ENCODE measurements at places on chromosomes 16 and 17. TPM values are rescaled to one million over a fixed set of nuclear protein-coding genes. Genes with fewer than 3 reads are reported as not detected.
A peak's percentile ranks its signal among the peaks of the same experiment; 100 is the strongest.

DNA sequence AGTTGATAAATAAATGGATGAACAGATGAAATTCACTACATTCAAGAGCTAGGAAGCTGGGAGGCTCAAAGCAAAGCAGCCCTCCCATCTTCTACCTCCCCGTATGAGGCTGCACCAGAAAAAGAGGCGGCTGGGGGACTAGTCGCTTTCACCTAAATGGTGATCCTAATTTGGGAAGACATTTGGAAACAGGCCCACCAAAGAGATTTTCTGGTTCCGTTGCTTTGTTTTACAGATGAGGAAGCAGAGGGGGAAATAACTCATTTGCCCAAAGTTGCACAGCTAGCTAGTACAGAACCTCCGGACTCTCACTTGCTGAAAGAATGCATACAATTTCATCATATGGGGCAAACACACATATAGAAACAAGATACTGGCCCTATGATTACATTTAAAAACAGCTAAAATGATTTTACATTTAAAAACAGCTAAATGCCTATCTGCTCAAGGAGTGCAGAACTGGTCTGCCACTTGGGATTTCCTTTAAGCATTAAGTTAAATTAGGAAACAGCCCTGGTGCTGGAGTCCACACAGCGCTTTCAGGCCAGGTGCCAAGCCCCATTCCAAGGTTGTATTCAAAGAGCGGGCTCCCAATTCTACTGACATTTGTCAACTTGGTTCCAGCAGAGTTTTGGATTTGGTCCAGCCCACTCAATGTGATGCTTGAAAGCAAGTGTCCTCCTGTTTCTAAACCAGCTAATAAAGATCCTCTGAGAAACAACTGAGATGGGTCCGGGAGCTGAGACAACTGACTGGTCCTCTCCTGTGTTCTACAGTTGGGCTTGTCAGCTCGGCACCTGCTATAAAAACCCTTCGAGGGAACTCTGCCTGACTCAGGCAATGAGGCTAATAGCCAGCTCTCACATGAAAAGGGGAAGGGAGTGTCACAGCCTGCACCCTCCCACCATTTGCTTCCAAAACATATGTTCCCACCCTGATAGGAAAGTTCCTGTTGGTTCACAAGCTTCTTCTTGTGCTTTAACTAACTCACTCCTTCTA is 11.7 kb downstream of the ERN1 start:
- no peak for ATAC-seq

DNA sequence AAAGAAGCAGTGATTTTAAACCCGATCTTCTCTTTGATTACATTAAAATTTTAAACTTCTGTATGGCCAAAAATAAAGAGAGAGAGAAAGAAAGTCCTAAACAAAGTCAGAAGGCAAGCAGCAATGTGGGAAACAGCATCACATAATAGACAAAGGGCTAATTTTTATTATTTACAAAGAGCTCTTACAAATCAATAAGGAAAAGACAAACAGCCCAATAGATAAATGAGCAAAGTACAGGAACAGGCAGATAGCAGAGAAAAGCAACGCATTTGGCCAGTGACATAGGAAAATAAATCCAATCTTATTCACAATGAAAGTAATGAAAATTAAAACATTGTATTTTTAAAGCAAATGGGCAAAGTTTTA is 93.1 kb downstream of the SALL1 start:
- no peak for ATAC-seq

DNA sequence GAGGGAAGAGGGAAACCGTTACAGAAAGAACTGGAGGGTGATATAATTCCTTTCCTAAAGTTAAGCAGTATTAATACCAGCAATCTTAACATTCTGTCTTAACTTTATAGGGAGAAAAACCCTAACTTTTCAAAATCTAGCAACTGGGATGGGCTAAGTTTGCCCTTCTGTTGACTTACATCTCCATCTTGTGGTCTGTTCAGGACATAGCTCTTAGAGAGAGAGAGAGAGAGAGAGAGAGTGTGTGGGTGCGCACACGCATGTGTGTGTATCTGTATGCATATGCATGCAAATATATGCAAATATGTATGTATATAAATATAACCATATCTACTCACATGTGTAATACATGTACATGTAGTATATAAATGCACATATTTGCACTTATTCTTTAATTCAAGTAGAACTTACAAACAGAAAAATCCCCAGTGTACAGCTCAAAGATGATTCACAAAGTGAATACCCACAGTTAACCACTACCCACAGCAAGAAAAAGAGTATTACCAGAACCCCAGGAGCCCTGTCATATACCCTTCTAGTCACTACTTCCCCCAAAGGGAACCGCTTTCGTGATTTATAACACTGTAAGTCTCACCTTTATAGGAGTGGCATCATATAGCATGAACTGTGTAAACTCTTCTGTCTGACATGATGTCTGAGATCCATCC is 46.5 kb downstream of the STX8 start:
- ATAC-seq: peak; percentile 99

DNA sequence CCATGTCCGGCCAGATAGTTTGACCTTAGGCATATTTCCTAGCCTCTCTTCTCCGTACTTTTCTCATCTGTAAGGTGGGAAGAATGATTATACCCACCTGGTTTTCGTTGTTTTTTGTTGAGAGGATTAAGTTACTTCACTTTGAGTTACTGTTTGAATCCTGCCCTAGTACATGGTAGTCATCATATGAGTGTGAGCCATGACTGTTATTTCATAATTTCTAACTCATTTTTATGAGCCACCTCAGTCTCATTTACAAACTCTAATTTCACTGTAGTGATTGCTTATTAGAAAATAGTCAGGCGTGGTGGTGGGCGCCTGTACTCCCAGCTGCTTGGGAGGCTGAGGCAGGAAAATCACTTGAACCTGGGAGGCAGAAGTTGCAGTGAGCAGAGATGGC is 45.1 kb downstream of the YPEL2 start:
- no peak for ATAC-seq

DNA sequence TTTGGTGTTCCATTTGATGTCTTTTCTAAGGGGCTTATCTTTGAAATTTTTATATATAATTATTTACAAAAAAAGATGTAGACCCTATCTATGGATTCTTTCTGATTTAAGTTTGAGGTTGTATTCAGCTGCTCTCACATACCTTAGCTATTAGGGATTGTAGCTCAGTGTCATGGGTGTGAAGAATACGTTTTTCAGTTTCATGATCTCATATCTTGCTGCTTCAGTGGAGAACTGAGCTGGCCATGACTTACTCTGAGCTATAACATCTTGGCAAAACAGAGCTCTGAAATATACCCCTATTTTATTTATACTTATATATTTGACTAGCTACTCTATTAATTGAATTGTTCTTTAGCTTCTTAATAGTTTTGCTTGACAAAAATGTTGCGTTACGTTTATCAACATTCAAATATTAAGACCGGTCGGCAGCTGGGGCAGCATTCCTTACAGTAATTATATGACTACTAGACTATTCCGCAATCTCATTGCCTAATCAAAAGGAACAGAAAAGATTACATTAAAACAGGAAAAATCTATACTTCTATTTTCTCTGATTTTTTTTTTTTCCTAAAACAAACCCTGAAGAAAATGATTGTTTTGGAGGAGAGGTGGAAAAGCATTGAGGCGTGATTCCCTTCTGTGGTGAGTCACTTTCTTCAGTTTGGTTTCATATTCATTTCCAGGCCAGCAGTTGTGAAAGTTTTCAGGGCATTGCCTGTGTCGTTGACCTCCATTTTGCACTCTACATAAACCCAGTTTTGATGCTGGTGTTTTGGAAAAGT is 24.1 kb upstream of the KRT24 start:
- ATAC-seq: no peak

- ATAC-seq: no peak
These were observed 12.0 kb downstream of the ARL4D start for GRCh38 chr17:43410557-43411368.

DNA sequence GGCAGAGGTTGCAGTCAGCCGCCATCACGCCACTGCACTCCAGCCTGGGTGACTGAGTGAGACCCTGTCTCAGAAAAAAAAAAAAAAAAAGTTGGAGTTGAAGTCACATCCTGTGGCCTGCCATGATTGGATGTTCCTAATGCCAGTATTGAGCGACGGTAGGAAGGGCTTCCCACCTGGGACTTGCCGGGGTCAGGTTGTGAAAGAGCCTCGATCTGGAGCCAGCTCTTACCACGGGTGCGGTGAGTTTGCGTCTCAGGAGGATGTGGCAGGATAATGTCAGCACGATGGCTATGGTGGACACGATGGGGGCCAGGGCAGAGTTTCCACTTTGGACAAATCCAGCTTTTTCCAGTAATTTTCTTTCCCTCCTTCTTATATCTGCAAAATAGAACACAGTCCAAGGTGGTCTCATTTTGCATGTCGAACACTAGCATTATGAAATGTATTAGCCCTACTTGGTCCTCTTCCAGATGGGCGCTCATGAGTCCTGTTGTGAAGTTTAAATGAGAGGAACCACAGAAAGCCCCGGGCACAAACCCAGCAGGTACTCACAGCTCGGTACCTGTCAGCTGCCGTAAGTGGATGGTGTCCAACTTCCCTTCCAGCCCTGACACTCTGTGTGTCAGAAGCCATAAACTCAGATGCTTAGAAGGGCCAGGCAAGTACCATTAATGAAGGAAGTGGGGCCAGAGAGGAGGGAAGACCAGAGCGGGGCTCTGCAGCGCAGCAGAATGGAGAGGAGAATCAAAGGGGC is 22.2 kb downstream of the ABCC12 start:
- no peak for ATAC-seq

- no peak for ATAC-seq
These were observed 395.5 kb downstream of the TMEM114 start for GRCh38 chr16:8194794-8195193.

- no peak for ATAC-seq
These were observed 24.8 kb downstream of the TMEM114 start for GRCh38 chr16:8565498-8565897.

TEX19 gene
- total RNA-seq: 0.28 TPM

TLCD1 gene
- total RNA-seq: 13.4 TPM

SPAG7 gene
- 83.4 TPM for total RNA-seq

Measured in activated T-helper 17 cell treated with anti-CD3 and anti-CD28 coated beads, Interleukin-2, amount 50 U/mL, for 72 hours (primary cell).